ENCODE measurements at places on chromosomes 7 and 10.

- DNase-seq, result no peak
Observed at GRCh38 chr7:95933618-95934017, 161.3 kb downstream of the DYNC1I1 start.

- DNase-seq, result no peak
Observed at GRCh38 chr10:78656417-78657162, 412.2 kb upstream of the ZMIZ1 start.

- peak; percentile 2 for DNase-seq
Observed at GRCh38 chr7:106598663-106599342, 62.2 kb downstream of the CCDC71L start.

GRCh38 chr10:109880886-109881768 is 42.2 kb downstream of the XPNPEP1 start:
- DNase-seq, result no peak

- no peak for DNase-seq
Observed at GRCh38 chr7:75584354-75584753, 92.2 kb downstream of the SPDYE5 start.

DNA sequence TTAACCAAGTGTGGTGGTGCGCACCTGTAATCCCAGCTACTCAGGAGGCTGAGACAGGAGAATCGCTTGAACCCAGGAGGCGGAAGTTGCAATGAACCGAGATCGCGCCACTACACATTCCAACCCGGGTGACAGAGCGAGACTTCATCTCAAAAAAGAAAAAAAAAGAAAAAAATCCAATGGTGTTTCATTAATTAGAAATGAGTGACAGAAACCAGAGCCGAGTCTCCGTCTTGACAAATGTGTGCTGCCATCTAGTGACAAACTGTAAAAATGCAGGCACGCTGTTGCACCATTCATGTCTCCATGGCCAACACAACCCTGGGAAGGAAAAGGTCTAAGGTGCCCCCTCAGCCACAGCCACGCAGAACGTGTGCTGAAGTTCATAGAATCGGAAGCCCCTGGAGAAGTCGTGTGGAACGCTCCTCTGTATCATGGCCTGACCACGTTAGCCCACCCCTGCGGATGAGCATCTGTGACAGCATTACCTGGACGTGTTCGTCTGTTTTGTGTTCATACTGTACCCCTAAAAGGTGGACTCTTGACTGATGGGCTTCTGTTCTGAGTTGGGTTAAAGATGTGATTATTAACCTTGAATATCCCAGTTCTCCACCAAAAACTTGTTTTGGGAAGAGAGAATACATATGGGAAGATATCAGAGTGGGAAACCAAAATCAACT is 94.9 kb downstream of the LYZL2 start:
- DNase-seq, result peak; percentile 33

- DNase-seq, result no peak
Observed at GRCh38 chr7:78363866-78364265, 565.3 kb downstream of the PHTF2 start.

- peak; percentile 42 for DNase-seq
Observed at GRCh38 chr7:127791446-127792189, 139.6 kb downstream of the SND1 start.

DNA sequence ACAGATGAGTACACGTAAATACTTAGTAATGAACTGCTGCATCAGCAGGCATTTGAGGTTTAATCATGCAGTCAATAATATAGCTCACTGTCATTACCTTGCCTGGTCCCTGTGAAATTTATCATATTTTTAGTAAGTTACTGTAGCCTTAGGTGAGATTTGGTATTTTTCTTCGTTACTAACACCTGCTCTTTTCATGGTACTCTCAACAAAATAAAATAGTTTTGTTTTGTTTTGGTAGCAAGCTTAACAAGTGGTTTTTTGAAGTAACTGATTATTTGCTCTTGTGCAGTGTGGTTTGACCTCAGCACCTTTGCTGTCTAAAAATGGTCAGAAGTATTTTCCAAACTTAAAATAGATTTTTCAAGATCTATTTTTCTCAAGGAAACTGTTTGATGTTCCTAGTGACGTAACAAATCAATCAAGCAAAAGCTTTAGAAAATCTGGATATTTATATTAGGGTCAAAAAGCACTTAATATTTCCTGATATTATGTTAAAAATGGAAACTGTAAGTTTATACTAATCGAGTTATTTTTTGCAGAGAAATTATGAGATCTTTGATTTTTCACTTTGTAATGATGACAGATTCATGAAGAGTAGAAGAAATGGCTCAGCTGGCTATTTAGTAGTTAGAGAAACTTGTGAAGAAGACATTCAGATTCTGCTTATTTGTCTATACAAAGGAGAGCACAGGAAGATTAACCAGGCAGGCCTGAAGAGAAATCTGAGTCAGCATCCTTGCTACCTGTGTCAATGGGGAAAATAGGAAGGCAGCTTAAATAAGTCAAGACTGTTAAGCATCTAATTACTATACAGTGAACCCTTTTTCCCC is 21.0 kb upstream of the RPA3 start:
- no peak for DNase-seq

DNA sequence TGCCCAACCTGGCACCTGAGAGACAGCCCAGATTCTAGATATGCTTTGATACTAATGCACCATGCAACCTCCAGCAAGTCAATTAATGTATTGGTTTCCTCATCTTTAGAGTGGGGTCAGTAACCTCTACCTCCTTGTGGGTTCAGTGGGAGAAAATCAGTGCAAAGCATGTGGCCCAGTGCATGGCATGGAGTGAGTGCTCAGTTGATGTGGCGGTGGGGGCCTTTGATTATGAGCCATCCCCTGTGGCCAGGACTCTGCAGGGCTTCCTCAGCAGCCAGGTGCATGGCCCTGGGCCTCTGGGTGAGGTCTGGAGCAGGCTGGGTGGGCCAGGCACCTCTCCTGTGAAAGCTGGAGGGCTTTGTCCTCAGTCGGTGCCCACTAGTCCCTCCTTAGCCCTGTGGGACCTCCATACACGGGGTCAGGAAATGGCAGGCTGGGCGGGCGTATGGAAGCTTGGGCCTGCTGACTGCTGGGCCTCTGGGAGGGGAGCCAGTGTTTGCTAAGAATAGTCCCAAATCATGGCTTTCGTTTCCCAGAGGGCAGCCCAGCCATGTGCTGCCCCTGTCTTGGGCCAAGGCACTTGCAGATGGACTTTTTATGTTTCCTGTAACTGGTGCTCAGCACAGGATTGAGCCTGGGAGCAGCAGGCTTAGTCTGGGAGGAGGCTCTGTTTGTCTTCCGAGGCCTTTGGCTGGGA is 3.4 kb downstream of the PALD1 start:
- DNase-seq, result no peak

- no peak for DNase-seq
Observed at GRCh38 chr7:43593010-43593409, 10.1 kb downstream of the STK17A start.

GRCh38 chr10:97454330-97455036 is 8.5 kb downstream of the ZDHHC16 start:
- DNase-seq, result no peak

DNA sequence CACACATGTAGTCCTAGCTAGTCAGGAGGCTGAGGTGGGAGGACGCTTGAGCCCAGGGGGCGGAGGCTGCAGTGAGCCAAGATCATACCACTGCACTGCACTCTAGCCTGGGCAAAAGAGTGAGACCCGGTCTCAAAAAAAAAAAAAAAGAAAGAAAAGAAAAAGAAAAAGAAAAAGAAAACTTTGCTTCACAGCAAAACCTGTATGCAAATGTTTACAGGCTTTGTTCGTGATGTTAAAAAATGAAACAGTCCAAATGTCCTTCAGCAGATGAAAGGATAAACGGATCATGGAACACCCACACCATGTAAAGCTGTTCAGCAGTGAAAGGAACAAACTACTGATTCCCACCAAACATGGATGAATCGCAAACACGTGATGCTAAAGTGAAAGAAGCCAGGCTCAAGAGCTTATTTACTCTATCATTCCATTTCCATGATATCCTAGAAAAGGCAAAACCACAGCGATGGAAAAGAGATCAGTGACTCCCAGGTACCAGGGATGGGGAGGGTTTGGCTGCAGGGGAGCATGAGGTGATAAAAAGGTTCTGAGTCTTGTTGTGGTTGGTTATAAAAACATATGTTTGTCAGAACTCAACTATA is 15.1 kb downstream of the LRRC20 start:
- no peak for DNase-seq

GRCh38 chr10:49200854-49201253 is 12.7 kb upstream of the TMEM273 start:
- no peak for DNase-seq

DNA sequence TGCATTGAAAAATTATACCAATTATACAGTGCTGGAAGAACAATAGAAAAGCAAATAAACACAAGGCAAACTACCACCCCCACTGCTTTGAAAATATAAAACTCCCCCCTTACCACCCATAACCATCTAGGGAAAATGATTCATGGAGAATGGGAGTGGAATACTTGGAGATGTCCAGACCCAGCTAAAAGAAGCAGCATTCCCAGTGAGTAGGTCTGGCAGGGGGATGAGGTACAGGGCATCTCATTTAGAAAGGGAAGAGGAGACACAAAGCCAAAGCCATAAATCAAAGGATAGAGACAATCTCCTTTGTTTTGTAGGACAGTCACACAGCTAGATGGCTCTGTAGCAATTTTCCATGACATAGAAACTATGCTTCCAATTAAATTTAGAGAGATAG is 36.0 kb upstream of the DGKI start:
- DNase-seq, result no peak

GRCh38 chr7:24821045-24821753 is 63.9 kb upstream of the GSDME start:
- DNase-seq, result peak; percentile 74

GRCh38 chr10:59536167-59537014 is 173.3 kb downstream of the SLC16A9 start:
- peak; percentile 40 for DNase-seq

GRCh38 chr7:101108330-101108857 is 18.5 kb upstream of the SERPINE1 start:
- DNase-seq, result no peak

DNA sequence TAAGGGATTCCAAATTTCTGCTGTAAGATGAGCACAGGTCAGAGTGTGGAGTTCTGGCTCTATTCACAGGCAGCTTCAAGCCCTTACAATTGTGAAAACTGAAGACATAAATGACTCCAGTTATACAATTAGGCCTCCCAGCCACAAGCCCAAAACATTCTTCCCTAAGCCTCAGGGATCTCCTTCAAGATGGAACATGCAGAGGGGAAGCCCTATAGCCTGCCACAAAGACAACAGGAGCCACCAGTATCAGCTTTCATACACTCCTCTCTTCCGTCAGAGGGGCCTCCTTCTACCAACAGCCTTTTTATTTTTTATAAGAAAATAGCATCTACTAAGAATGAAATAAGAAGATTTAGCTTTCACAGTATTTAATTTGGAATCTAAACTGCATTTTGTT is 46.5 kb downstream of the DLD start:
- no peak for DNase-seq
